ENCODE measurements at places on chromosomes 4 and X.

- DNase-seq: no peak
These were observed 3.1 kb downstream of the BMP2K start for GRCh38 chr4:78779280-78779679.

- DNase-seq: no peak
These were observed 459.5 kb upstream of the AGA start for GRCh38 chr4:177901786-177902185.

GRCh38 chrX:44303119-44303518 is 40.4 kb downstream of the EFHC2 start:
- no peak for DNase-seq

- DNase-seq: no peak
These were observed 55.1 kb downstream of the NBDY start for GRCh38 chrX:56783996-56784620.

DNA sequence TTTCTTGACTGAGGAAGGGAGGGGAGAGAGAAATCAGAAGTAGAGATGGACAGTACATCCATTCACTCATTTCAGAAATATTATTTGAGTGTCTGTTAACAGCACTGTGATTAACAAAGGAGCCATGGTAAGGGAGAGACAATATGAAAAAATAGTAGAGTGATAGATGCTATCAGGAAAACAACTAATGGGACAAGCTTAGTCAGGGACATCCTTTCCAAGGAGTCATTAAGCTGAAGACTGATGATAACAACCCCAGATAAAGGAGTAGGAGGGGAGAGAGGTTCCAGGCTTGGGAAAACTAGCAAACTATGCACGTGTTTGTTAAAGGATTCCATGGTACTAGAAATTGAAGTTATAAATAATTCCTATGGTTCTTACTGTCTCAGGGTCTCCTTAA is 122.2 kb downstream of the CBR4 start:
- DNase-seq: no peak

- no peak for DNase-seq
These were observed 170.9 kb downstream of the AFAP1 start for GRCh38 chr4:7768736-7769135.

- no peak for DNase-seq
These were observed 24.4 kb downstream of the SYAP1 start for GRCh38 chrX:16743604-16744325.

GRCh38 chr4:40969501-40969900 is 219.7 kb downstream of the NSUN7 start:
- DNase-seq: no peak

GRCh38 chrX:136028383-136028984 is 43.2 kb downstream of the SLC9A6 start:
- DNase-seq: peak; percentile 39

- DNase-seq: no peak
These were observed 157.1 kb downstream of the AMELX start for GRCh38 chrX:11450354-11450753.

DNA sequence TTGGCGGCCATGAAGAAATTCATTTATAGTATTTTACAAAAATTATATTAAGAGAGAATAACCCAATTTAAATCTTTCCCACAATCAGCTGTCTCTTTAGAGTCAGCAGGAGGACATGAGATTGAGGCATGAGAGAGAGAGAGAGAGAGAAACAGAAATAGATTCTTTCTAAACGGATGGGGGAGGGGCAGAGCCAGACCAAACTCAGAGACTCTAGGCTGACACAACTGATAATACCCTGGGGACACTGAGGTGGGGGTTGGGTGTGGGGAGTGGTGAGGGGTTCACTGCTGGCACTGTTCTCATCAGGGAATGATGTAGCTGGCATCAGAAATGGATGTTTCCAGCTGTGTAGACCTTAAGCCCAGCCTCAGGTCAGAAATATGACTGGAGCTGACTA is 20.5 kb upstream of the HOPX start:
- no peak for DNase-seq

- DNase-seq: no peak
These were observed 129.9 kb downstream of the CCNG2 start for GRCh38 chr4:77286906-77287305.

DNA sequence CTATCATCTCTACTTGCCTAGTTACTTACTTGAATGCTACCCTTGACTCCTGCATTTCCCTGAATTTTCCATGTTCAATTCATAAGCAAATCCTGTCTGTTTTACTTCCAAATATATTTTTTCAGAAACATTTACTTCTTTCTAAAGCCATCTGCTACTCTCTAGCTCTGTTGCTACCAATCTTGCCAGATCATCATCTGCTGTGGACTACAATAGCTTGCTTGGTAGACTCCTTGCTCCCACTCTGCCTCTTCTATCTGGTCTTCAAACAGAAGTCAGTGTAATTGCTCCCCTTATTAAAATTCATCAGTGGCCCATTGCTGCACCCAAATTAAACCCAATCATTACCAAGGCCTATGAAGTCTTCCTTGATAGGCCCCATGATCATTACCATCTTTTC is 151.6 kb upstream of the HPGD start:
- DNase-seq: no peak

DNA sequence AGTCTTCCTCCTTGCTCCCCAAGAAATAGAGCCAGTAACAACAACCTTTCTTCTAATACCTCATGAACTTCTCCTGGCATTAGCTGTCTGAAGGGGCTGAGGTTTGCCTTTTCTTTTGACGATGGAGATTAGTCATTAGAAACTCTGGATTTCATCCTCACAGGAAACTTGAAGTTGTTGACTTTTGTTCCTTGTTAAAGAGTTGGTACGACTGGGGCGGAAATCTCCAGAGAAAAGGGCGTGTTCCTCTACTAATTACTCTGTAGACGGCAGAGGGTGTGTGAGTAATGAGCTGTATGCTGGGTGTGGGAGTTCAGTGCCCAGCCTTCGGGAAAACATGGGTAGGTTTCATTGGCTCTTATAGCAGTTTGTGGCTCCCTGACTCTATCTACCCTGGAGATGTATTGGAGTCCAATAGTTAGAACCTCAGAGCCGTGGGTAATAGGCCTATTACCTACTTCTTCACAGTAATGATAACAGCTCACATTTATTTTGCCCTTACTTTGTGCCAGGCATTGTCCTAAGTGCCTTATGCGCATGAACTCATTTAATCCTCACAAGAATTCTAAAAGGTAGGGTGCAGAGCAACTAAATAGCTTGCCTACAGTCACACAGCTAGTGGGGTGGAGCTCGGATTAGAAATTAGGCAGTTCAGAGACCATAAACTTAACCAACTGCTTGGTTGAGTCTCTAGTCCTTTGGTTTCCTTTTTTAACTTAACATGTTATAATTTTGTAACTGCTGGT is 23.4 kb downstream of the TMEM164 start:
- DNase-seq: no peak

GRCh38 chrX:12013211-12013618 is 125.1 kb upstream of the FRMPD4 start:
- DNase-seq: no peak

- no peak for DNase-seq
These were observed 27.3 kb upstream of the ACSL4 start for GRCh38 chrX:109760209-109760921.

GRCh38 chr4:155552180-155552579 is 114.5 kb upstream of the GUCY1A1 start:
- DNase-seq: no peak

DNA sequence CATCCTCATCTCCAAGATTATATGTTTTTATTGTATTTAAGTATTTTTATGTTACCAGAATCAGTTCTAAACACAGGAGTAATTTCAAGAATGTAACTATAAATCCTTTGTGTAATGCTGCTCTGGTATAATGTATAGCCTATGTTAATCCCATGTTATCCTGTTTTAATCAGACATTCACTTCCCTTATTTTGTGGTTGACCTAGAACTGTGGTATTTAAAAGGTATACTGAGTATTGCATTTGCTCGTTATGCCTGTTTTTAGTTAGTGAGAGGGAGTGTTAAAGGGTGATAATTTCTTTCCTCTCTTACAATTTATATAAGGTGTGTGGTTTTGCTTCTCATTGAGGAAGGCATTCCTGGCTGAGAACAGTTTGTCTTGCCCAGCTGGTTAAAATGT is 26.2 kb downstream of the MTM1 start:
- no peak for DNase-seq

DNA sequence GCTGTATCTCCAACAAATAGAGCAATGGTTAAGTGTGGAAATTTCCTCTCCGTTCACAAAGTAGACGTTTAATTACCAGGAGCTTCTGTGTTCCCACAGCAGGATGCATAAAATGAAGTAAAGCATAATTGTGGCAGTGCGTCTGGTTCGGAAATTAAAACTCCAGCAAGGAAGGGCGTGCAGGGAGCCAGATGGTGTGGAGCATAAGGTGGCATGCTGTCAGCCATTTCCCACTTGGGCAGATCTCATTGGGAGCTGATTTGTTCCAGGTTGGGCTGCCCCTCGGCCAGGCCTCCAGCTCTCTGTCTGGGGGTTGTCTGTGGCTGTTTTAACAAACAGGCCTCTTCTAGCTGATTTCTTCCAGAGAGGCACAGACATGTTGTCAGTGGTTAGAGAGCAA is 182.1 kb upstream of the CLNK start:
- no peak for DNase-seq

DNA sequence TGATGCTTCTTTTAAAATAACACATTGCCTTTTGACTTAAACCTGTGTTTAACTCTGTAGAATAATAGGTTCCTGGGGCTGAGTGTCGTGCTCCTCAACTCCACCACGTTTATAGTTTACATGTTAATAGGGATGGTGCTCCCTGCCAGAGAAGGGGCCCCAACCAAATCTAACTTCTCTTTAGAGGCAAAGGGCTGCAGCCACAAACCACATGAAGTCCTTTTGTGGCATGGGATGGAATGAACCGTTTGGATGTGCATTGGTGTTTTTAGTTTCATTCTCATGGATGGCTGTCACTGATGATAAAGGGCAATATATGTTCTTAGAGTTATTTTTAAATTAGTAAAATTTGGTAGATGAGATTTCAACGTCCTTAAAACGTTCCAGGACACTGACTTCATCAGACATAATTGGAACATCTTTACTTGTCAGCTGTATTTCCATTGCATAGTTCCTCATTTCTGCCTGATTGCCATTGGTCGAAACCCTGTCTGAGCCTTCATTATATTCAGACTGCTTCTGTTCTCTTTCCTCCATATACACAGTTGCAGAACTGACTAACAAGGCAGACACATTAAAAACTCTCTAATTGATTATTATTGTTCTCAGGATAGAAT is 60.4 kb upstream of the HPF1 start:
- DNase-seq: no peak

- no peak for DNase-seq
These were observed 224.2 kb downstream of the DMD start for GRCh38 chrX:32987142-32987541.

Measured in central memory CD4-positive, alpha-beta T cell (primary cell).